ENCODE measurements at places on chromosomes 13 and 19. TPM values are rescaled to one million over a fixed set of nuclear protein-coding genes. Genes with fewer than 3 reads are reported as not detected.

Gene TGFB1
- total RNA-seq = 54.6 TPM

GRCh38 chr19:39936020-39936419 lies 1.6 kb upstream of the FCGBP start:
- no peaks in the 10 kb centered on the region for H3K27me3 ChIP-seq
- H3K27ac ChIP-seq = no peak overlapping the region
- no peak overlapping the region for H3K4me3 ChIP-seq
- DNase-seq = no peak
- no peaks in the 10 kb centered on the region for H3K36me3 ChIP-seq

- no peak overlapping the region for H3K4me3 ChIP-seq
- H3K4me1 ChIP-seq = no peaks in the 10 kb centered on the region
- H3K27ac ChIP-seq = no peak overlapping the region
- no peak for DNase-seq
- H3K36me3 ChIP-seq = no peaks in the 10 kb centered on the region
Measured at GRCh38 chr13:92225861-92226260, 827.4 kb downstream of the GPC5 start.

DNA sequence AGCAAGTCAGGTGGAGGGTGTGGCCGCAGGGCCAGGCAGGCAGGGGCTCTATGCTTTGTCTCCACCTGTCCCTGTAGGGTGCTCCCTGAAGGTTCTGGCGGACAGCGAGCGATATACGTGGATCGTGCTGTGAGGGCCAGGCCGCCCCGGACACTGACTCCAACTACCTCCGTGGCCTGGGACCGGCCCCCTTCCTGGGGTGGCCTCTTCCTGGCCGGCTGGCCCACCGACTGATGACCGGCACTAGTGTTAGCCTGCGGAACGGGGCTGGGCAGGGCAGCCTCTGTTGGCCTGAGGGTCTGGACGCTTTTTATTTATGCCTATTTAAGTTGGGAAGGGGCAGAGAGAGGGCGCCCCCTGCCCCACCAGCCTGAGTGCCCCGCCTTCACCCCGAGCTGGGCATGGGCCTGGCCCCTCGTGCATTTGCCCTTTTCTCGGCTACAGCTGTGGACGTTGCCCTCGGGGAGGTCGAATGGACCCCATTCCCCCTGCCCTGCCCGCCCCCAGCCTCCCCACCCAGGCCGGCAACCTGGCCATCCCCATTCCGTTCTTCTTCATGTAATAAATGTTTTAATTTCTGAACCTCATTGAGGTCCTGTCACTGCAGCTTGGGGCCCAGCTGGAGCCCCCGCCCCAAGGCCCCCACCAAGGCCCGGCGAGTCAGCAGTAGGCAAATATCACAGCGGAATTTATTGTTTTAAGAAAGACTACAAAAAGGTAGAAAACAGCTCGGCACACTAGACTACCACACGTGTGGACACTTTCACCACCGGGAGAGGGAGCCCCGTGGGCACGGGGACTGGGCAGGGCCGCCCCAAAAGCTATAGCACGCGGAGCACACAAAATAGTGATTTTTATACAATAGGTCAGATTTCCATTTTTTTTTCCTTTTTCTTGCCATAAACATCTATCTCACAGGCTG lies 8.8 kb downstream of the DCAF15 start:
- no peak for DNase-seq
- H3K4me3 ChIP-seq = no peak overlapping the region
- H3K27ac ChIP-seq = no peak overlapping the region
- no peaks in the 10 kb centered on the region for H3K27me3 ChIP-seq
- no peaks in the 10 kb centered on the region for H3K4me1 ChIP-seq

- H3K36me3 ChIP-seq = no peaks in the 10 kb centered on the region
- no peak overlapping the region for H3K4me3 ChIP-seq
- no peak overlapping the region for H3K27ac ChIP-seq
- no peaks in the 10 kb centered on the region for H3K27me3 ChIP-seq
- DNase-seq = no peak
Measured at GRCh38 chr19:56133858-56134653, 7.0 kb upstream of the ZNF444 start.

GRCh38 chr19:49691243-49692146 lies 579 bp downstream of the CPT1C start:
- H3K27me3 ChIP-seq = no peaks in the 10 kb centered on the region
- H3K36me3 ChIP-seq = peaks cover 8% of the 10 kb centered on the region
- peak overlapping the region; percentile 28 for H3K4me3 ChIP-seq
- no peak for DNase-seq

DNA sequence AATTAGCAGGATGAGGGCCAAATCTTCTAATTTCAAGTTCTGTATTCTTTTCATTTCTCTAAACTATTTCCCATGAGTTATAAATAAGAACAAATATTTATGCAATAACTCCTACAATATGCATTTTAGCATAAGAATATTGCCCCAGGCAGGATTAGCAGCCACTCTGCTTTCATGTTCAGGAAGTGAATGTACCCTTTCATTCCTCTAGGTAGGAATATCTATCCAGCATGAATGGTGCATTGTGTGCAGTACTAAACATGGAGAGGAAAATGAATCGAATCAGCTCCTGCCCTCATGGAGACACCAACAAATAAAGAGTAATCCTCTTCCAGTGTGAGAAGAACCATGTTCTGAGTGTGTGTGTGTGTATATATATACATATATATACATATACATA lies 41.0 kb downstream of the LHFPL6 start:
- no peak overlapping the region for H3K27ac ChIP-seq
- no peak overlapping the region for H3K4me3 ChIP-seq
- no peak for DNase-seq
- peaks cover 6% of the 10 kb centered on the region for H3K4me1 ChIP-seq

Gene ZBTB7A
- 49.5 TPM for total RNA-seq

DNA sequence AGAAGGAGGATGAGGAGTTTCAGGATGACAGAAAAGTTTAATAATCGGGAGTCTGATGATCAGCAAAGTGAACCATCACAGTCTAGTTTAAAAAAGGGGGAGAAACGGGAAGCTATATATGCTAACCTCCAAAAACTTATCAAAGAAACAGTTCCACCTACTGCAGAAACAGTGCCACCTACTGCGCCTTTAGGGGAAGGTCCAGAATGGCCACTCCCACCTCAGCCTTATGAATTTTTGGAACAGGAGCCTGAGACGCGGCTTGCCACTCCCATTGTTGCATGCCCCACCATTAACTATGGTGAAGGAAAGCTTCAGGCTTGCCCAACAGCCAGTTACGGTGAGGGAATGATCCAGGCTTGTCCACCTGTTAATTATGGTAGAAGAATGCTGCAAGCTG lies 929.0 kb downstream of the SLITRK6 start:
- H3K27ac ChIP-seq = no peak overlapping the region
- no peaks in the 10 kb centered on the region for H3K36me3 ChIP-seq
- no peaks in the 10 kb centered on the region for H3K4me1 ChIP-seq
- H3K4me3 ChIP-seq = no peak overlapping the region
- no peaks in the 10 kb centered on the region for H3K27me3 ChIP-seq

DNA sequence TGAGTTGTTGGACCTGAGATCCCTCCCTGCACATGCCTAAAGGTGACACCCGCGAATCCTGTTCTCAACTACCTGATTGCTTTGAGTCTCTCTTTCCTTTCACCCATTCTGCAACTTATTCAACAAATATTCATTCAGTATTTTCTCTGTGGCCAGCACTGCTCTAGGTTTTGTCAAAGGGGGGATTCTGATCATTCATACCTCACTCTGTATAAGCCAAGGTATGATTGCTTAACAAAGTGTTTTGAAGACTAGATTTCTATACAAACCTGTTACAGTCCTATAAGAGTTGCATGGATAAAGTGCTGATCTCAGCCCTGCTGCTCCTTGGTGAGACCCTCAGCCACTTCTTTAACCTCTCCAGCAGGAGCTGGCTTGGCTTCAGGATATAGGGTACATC lies 409.7 kb downstream of the KCNRG start:
- H3K36me3 ChIP-seq = no peaks in the 10 kb centered on the region
- no peak overlapping the region for H3K4me3 ChIP-seq
- no peak overlapping the region for H3K27ac ChIP-seq
- peaks cover 4% of the 10 kb centered on the region for H3K4me1 ChIP-seq

GRCh38 chr19:858284-858683 lies 1.2 kb upstream of the CFD start:
- H3K36me3 ChIP-seq = no peaks in the 10 kb centered on the region
- no peak overlapping the region for H3K27ac ChIP-seq
- H3K4me1 ChIP-seq = peaks cover 32% of the 10 kb centered on the region
- H3K4me3 ChIP-seq = no peak overlapping the region

Gene ZSWIM9
- 10.2 TPM for total RNA-seq

Gene ZNF784
- total RNA-seq = 5.3 TPM

Gene COL5A3
- total RNA-seq = 0.15 TPM

GRCh38 chr19:12035220-12036172 lies at the start of gene ZNF433:
Gene ZNF433 (minus strand): TSS chr19:12035679. CDS start chr19:12035539, 140 bp downstream.
- H3K4me1 ChIP-seq = no peaks in the 10 kb centered on the region
- DNase-seq = no peak
- H3K27ac ChIP-seq = no peak within 1 kb of the TSS
- H3K4me3 ChIP-seq = no peak within 1 kb of the TSS

DNA sequence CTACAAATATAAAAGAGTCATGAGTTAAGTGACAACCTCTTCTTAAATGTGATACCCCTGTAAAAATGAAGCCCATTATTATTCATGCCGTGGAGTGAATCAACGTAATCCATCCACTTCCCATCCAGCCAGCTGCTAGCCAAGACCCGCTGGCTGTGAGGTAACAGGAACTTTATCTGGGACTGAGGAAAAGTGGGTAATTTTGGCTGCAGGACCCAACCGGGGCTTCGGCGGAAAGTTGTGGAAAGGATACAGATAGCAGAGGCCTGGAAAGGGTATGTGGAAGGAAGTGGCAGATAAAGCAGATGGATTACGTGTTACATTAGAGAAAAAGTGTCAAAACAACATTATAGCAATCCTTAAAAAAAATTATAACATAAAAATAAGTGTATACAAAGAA lies 48.3 kb downstream of the SLC7A1 start:
- no peak for DNase-seq
- H3K36me3 ChIP-seq = peaks cover 6% of the 10 kb centered on the region
- H3K4me3 ChIP-seq = no peak overlapping the region
- no peak overlapping the region for H3K27ac ChIP-seq
- no peaks in the 10 kb centered on the region for H3K27me3 ChIP-seq
- no peaks in the 10 kb centered on the region for H3K4me1 ChIP-seq

GRCh38 chr13:74571811-74572210 lies 437.6 kb upstream of the KLF12 start:
- no peaks in the 10 kb centered on the region for H3K36me3 ChIP-seq
- no peak overlapping the region for H3K4me3 ChIP-seq
- H3K27me3 ChIP-seq = peaks cover 4% of the 10 kb centered on the region
- H3K27ac ChIP-seq = no peak overlapping the region
- no peaks in the 10 kb centered on the region for H3K4me1 ChIP-seq

Gene ZNF726
- total RNA-seq = not detected

DNA sequence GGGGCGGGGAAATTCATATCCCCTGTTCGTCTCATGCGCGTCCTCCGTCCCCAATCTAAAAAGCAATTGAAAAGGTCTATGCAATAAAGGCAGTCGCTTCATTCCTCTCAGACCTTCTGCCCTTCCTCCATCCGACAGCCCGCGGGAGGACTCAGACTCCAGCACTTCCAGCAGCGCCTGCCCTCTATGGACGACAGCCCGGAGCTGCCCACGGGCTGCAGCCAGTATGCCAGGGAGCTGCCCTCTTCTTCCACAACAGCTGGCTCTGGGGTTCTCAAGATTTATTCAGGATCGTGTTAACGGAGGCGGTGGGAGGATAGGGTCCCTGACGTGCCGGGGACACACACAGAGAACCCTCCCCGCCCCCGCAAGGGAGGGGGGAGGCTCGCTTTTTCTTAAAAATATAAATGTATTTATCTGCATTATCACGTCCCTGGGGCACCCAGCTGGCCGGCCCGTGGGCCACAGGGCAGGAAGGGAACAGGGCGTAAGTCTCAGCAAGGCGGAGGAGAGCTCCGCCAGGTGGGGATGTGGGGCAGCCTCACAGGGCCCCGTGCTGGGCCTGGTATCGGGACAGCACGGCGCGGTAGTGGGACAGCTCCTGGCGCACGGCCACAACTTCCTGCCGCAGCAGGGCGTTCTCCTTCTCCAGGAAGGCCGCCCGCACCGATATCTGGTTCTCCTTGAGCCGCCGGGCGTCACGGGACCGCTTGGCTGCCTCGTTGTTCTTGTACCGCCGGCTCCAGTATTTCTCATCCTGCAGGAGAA lies 6.7 kb downstream of the DBP start:
- DNase-seq = no peak
- peak overlapping the region; percentile 57 for H3K27ac ChIP-seq
- no peaks in the 10 kb centered on the region for H3K27me3 ChIP-seq
- H3K4me3 ChIP-seq = 0 out of 2 replicates have a peak overlapping the region, but pooled peaks have one; percentile 15

Gene TIMM44
- 136 TPM for total RNA-seq

Gene SIGLEC10
- not detected for total RNA-seq

- no peak for DNase-seq
- peaks cover 14% of the 10 kb centered on the region for H3K4me1 ChIP-seq
- peak overlapping the region; percentile 86 for H3K27ac ChIP-seq
- peaks cover 47% of the 10 kb centered on the region for H3K36me3 ChIP-seq
- no peaks in the 10 kb centered on the region for H3K27me3 ChIP-seq
- H3K4me3 ChIP-seq = no peak overlapping the region
Measured at GRCh38 chr19:49491030-49491803, 3.8 kb downstream of the RPL13A start.

DNA sequence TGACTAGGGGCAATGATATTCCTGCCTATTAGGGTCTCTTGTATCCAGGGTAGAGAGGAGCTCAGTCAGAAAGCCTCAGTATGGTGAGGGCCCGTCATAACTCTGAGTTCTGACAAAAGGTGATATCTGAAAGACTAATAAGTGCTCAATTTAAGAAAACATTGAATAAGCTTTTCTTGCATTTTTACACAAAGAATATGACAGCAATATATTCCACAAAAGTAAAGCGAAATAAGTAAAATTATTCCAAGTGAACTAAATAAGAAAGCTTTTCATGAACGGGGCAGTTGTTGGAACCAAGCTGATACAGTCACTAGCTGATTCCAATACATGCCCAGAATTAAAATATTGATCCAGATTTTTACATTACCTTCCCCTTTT lies 40.5 kb downstream of the CEACAM1 start:
- H3K4me1 ChIP-seq = peaks cover 10% of the 10 kb centered on the region
- H3K4me3 ChIP-seq = no peak overlapping the region
- H3K36me3 ChIP-seq = no peaks in the 10 kb centered on the region
- DNase-seq = no peak
- H3K27me3 ChIP-seq = no peaks in the 10 kb centered on the region

GRCh38 chr19:39218230-39219007 lies 14.4 kb upstream of the SYCN start:
- no peaks in the 10 kb centered on the region for H3K36me3 ChIP-seq
- no peak overlapping the region for H3K4me3 ChIP-seq
- H3K27me3 ChIP-seq = no peaks in the 10 kb centered on the region
- no peaks in the 10 kb centered on the region for H3K4me1 ChIP-seq

DNA sequence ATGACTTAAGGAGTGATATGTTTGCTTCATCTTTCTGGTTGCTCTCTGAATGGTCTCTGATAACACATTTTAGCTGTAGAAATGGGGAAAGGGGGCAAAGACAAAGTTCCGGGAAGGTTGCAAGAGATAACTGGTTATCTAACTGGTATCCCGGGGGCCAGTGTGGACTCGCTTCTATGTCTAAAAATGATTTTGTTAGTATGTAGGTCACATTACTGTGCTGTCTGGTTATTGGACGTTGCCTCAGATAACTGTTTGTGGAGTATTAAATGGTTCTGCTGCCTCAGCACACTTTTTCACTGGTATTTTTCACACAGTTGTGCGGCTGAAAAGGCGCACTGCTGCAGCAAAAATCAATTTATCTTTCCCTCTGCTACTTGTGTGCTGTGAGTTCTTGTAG lies 63.0 kb upstream of the ZNF536 start:
- DNase-seq = no peak
- no peaks in the 10 kb centered on the region for H3K36me3 ChIP-seq

Gene SHISA7
- total RNA-seq = not detected

Measured in HCT116 (cell line).